ENCODE measurements at places on chromosomes 3 and 15. TPM values are rescaled to one million over a fixed set of nuclear protein-coding genes. Genes with fewer than 3 reads are reported as not detected.

The SLC22A14 gene
- not detected for total RNA-seq

The HIGD2B gene
- not detected for total RNA-seq

The LYZL4 gene
- not detected for total RNA-seq

The GOLGA8S gene
- total RNA-seq, result not detected

DNA sequence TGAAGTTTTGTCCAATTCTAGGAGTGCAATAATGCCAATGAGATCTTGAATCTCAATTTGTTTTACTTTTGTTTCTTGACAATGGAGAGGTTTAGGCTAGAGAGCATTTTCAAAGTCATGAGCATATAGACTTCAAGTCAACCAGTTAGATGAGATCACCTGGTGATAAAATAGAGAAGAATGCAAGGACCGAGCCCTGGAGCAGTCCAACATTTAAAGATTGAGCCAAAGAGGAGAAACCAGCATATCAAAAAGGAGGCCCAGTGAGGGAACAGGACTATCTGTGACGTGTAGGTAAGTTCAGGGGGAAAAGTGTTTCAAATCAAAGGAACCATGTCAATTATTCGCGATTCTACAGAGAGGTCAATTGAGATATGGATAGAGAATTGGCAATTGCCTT, 1.7 kb upstream of the PIAS1 start:
- peak; percentile 50 for DNase-seq

DNA sequence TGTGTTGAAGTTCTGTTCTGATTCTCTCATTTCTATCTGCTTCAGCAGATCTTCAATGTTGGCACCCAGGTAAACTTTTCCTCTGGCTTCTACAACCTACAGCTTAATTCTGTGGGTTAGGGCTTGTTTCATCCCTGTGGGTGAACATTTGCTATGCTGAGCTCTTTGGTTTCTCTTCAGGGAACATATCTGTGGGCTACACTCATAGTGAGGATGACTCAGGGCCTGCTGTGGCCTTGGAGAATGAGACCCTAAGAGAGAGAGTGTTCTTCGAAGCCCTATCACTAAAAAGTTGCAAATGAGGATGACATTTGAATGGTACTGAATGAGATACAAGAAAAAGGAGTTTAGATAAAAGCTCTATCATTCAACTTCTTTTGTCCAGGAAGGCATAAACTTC, 346.2 kb upstream of the CBLB start:
- DNase-seq, result peak; percentile 51

GRCh38 chr15:89342840-89343239, 8.2 kb upstream of the POLG start:
- no peak for DNase-seq

All from M059J (cell line).